ENCODE measurements at places on chromosomes 4 and X.

- DNase-seq: no peak
Observed at GRCh38 chr4:98663226-98664006, 5.0 kb upstream of the TSPAN5 start.

DNA sequence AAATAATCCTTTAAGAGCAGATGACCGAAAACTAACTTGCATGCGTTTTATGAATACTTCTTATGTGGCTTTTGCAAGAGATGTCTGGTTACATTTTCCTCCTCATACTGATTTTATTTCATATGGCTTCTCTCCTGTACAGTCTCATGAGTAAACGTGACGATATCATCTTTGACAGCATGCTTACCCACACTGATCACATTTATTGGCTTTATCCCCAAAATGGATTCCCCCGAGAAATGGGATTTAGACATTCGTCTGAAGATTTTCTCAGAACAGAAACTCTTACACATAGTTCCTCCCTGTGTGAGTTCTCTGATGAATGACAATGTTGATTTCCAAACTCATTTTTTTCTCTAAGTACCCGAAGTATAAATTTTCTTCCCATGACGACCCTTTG is 939.7 kb upstream of the LCORL start:
- no peak for DNase-seq

- peak; percentile 87 for DNase-seq
Observed at GRCh38 chr4:151409470-151410313, 716 bp downstream of the FHIP1A start.

GRCh38 chr4:110096405-110096804 is 102.0 kb downstream of the ELOVL6 start:
- DNase-seq: no peak

- peak; percentile 45 for DNase-seq
Observed at GRCh38 chr4:82747686-82748575, 50.7 kb downstream of the SCD5 start.

DNA sequence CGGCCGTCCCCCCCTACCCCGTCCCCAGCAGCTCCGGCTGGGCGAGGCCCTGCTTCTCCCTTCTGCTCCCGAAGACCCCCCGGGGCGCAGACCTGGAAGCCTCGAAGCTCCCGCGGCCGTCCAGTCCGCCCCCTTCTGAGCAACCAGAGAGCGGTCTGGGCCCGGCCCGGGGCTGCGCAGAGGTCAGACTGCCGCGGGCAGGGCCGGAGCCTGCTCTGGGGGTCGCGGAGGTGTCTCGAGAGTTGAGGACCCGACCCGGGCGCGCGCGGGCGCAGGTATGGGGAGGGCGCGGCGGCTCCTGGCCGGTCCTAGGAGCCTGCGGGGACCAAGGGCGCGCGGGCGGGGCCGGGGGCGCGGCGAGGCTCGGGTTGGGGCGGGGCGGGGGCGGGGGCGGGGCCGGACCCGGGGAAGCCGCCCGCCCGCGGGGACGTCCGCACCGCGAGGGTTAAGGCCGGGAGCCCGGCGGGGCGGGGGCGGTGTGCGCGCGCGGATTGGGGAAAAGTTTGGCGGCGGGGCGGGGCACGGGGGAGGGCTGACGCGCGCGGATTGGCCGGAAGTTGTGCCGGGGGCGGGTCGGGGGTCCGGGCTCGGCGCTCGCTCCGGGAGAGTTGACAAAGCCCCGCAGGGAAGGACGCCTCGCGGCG is at the start of gene FGFRL1:
FGFRL1 (plus strand) TSS at position 605 of the 644 bp plus-strand sequence. CDS start 860 bp downstream, outside the sequence.
- peak; percentile 96 for DNase-seq

- no peak for DNase-seq
Observed at GRCh38 chrX:100085846-100086245, 324.2 kb downstream of the PCDH19 start.

DNA sequence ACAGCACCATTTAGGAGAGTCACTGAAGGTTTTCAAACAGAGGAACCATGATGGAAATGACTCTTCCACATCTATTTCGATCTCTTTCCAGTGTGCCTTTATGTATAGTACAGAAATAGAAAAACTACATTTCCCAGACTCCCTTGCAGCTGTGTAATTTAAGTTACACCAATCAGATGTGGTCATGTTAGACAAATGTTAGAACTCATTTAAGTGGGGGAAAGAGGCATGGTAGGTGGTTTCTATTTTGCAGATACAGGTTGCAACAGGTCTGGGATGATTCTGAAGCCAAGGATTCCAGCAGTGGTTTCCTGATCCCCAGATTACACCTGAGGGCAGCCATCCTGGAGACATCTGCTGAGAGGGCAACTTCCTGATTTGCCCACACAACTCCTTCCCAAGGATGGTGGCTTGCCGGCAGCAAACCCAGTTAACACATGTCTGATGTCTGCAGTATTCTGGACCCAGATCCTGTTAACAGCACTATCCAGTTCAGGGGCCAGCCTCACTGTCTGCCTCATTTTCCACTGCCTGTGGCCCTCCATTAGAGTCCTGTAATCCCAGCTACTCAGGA is 38.7 kb upstream of the PDK3 start:
- peak; percentile 59 for DNase-seq

DNA sequence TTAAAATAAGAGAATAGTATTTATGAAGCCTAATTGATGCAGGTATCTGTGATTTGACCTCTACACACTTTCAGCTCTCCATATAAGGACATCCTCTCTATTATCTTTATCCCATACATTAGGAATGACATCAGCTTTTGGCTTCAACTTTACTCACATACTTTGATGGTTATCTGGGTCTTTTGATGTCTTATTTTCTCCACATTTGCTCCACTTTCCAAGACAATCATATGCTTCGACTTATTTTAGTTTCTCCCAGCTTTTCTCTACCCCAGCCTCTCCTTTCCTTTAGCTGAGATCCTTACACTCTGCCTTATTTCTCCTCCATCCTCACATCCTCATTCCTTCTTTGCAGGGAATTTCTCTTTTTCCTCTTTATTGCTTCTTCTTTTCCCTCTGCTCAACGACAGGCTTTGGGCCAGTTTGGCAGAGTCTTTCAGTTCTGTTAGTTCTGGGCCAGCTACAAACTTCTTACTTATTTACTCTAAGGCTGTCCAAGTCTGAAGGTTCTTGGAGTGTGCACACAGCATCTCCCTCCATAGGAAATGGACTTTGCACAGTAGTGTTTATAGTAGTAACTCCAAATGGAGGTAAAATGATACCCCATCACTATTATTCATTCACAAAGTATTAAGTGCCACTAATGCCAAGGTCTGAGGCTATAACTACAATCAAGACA is 50.5 kb downstream of the SLC4A4 start:
- no peak for DNase-seq

DNA sequence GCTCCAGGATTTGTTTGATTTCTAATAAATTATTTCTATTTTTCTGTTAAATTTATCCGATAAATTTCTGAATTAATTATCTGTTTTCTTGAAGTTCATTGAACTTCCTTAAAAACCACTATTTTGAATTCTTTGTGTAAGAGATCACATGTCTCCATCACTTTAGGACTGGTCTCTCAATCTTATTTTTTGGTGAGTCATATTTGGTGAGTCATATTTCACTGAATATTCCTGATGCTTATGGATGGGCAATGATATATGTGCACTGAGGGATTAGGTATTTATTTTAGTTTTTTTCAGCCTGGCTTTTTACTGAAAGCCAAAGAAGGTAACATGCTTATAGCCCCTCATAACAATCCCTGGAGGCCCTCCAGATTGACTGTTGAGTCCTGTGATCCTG is 48.5 kb upstream of the IL15 start:
- no peak for DNase-seq

DNA sequence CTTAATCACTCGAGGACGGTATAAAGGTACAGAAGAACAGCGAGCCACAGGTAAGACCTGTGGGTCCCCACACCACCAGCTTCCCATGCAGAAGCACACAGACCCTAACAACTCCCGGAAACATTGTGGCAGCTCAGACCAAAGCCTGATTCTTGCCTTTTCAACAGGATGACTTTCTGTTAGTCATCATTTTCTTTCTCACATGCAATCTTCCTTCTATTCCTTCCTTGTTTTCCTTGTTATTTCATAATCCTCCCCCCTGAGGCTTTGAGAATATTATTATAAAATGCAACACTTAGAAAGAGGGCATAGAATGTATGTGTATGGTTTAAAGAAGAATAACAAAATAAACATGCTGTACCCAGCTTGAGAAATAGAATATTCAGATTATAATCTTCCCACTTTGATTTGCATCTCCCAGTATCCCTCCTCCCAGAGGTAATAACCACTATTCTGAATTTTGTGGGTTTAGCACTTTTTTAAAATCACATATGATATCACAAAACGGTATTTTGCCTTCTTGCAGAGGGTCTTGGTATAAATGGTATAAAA is 100.9 kb downstream of the FHDC1 start:
- no peak for DNase-seq

DNA sequence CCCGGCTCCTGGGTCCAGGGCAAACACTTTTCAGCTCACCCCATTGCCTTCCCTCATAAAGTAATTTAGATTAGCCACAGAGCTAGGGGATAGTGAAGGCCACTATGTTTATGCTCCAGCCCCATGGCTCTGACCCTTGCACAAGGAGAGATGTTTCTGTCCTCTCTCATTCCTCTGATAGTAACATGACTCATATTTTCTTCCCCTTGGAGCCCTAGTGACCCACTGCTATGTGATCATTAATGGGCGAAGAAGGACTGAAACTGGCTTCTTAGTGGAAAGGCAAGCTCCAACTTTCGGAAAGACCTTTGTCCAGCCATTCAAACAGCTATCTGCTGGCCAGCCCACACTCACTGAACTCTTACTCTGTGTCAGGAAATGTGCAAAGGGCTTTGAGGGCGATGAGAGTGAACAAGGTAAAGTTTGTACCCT is 12.3 kb downstream of the CLDN2 start:
- DNase-seq: no peak
